ENCODE measurements at places on chromosomes 4 and X.

DNA sequence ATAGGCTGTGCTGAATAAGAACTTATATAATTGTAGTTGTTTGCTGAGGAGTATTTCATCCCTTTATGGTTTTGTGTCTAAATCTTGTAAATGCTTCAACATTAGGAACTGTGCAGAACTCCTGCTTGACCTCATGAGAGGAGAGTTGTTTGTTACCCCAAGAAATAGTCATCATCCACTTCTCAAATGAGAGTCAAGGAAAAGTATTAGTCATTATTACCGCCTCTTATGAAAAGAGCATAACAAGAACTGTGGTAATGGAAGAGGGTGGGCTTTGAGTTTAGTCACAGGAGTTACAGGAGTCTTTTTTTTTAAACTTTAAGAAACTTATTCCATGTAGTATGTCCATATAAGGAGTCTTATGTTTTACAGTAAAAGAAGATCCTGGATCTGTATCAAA, 132.9 kb downstream of the RAP1GDS1 start:
- DNase-seq, result no peak

- DNase-seq, result no peak
Measured at GRCh38 chrX:74023203-74023602, 280.8 kb upstream of the ZCCHC13 start.

DNA sequence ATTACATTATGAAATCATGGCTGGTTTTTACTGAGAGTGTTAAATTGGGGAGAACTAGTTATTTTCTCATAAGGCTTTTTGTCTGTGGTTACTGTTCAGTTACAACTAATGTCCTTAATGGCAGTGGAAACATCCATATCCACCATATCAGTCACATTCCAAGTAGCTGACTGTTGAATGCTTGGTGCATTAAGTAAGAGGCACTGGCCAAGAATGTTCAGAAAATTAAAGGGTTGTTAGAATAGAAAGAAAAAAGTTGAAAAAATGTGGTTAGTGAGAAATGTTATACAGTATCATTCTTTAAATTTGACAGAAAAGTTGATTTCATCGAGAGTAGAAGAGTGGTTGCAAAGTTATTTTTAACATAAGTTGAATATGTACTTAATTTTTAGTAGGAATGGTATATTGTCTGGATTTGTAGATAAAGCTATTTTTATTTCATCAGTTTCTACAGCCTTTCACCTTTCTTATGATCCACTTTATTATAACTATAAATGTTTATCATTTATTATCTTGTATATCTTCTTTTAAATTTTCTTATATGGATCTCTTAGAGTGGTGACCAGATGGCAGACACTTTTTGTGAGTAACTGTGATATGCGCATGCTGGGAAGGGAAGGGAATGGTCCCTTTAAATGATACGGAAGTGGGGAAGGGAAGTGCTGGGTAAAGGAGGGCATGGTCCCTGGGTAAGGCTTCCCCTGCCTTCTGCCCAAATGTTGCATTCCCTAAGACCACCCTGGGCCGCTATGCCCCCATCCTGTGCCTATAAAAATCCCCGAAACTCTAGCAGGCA, 2407.1 kb downstream of the ARAP2 start:
- no peak for DNase-seq

- no peak for DNase-seq
Measured at GRCh38 chr4:16082041-16082425, 1.8 kb downstream of the PROM1 start.

DNA sequence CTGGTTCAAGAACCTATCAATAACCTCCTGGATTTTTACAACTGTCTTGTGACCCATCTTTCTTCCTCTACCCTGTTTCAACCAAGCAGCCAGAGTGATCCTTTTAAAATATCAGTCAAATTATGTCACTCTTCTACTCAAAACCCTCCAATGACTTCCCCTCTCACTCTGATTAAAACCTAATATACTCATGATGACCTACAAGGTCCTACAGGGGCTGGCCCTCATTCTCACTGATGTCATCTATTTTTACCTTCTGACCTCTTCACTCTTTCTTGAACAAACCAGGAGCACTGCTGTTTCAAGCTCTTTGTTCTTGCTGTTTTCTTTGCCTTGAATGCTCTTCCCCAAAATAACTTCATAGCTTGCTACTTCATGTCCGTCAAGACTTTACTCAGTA, 48.5 kb downstream of the ARHGEF38 start:
- DNase-seq, result no peak

- no peak for DNase-seq
Measured at GRCh38 chr4:72663828-72664227, 94.8 kb upstream of the ADAMTS3 start.

DNA sequence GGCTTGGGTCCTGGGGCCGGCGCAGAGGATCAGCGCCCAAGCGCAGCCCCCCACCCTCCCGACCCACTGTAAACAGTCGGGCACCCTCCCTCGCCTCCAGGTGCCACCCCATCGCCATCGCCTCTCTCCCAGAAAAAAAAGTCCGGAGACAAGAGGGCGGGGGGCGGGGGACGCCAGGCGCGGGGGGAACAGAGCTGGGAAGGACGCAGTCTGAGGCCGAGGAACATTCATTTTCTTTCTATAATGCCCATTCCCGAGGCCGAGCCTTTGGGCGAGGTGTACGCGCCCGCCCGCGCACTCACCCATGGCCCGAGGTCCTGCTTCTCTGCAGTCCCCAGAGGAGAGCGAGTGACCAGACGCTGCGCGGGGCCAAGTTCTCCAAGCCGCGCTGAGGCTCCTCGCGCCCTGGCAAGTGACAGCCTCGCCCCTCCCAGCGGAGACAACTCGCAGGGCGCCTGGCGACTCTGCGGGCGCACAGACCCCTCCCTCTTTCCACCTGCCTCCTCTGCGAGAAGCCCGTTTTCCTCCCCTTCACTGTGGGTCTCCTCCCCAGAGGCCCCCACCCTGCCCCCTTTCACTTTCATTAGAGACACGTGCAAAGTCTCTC, 63.5 kb upstream of the WDR17 start:
- DNase-seq, result no peak

DNA sequence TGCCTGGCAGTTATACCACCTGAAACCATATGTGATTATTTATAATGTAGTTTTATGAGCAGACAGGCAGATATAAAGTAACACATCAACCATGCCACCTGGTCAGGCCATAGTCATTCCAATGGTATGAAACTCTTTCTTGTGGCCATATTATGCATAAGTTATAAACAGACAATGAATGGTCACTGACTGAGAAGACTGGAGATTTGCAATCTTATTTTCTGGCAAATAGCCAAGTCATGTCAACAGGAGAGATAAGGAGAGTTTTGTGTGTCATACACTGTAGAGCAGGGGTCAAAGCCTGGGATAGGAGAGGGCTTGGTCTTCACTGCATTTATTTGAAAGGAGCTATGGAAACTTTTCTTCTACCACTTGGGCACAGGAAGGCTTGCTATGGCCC, 29.5 kb downstream of the SORBS2 start:
- no peak for DNase-seq
